ENCODE measurements at places on chromosomes 11 and 22. TPM values are rescaled to one million over a fixed set of nuclear protein-coding genes. Genes with fewer than 3 reads are reported as not detected.

VPREB1 gene
- not detected for total RNA-seq

- H3K4me3 ChIP-seq, result no peak overlapping the region
- H3K36me3 ChIP-seq, result no peaks in the 10 kb centered on the region
- peak; percentile 31 for DNase-seq
- no peaks in the 10 kb centered on the region for H3K27me3 ChIP-seq
- H3K27ac ChIP-seq, result peak overlapping the region; percentile 37
- peaks cover 15% of the 10 kb centered on the region for H3K4me1 ChIP-seq
These were observed 62.8 kb downstream of the AAMDC start for GRCh38 chr11:77883775-77884174.

- H3K4me3 ChIP-seq, result no peak overlapping the region
- H3K27ac ChIP-seq, result no peak overlapping the region
- no peaks in the 10 kb centered on the region for H3K27me3 ChIP-seq
- no peaks in the 10 kb centered on the region for H3K4me1 ChIP-seq
- H3K36me3 ChIP-seq, result no peaks in the 10 kb centered on the region
These were observed 1334.4 kb downstream of the LRRC4C start for GRCh38 chr11:40125054-40125453.

GRCh38 chr11:35735903-35736302 lies 73.3 kb downstream of the TRIM44 start:
- H3K27me3 ChIP-seq, result no peaks in the 10 kb centered on the region
- peaks cover 11% of the 10 kb centered on the region for H3K36me3 ChIP-seq
- H3K27ac ChIP-seq, result no peak overlapping the region
- no peaks in the 10 kb centered on the region for H3K4me1 ChIP-seq
- H3K4me3 ChIP-seq, result no peak overlapping the region
- no peak for DNase-seq

GRCh38 chr11:45165806-45166603 lies 19.6 kb downstream of the PRDM11 start:
- H3K36me3 ChIP-seq, result no peaks in the 10 kb centered on the region
- H3K4me1 ChIP-seq, result peaks cover 9% of the 10 kb centered on the region
- H3K27me3 ChIP-seq, result no peaks in the 10 kb centered on the region

- no peak for DNase-seq
- H3K4me3 ChIP-seq, result no peak overlapping the region
- H3K27me3 ChIP-seq, result peaks cover 40% of the 10 kb centered on the region
- H3K4me1 ChIP-seq, result no peaks in the 10 kb centered on the region
- H3K36me3 ChIP-seq, result no peaks in the 10 kb centered on the region
These were observed 75.7 kb downstream of the CDKN1C start for GRCh38 chr11:2809854-2810253.

DNA sequence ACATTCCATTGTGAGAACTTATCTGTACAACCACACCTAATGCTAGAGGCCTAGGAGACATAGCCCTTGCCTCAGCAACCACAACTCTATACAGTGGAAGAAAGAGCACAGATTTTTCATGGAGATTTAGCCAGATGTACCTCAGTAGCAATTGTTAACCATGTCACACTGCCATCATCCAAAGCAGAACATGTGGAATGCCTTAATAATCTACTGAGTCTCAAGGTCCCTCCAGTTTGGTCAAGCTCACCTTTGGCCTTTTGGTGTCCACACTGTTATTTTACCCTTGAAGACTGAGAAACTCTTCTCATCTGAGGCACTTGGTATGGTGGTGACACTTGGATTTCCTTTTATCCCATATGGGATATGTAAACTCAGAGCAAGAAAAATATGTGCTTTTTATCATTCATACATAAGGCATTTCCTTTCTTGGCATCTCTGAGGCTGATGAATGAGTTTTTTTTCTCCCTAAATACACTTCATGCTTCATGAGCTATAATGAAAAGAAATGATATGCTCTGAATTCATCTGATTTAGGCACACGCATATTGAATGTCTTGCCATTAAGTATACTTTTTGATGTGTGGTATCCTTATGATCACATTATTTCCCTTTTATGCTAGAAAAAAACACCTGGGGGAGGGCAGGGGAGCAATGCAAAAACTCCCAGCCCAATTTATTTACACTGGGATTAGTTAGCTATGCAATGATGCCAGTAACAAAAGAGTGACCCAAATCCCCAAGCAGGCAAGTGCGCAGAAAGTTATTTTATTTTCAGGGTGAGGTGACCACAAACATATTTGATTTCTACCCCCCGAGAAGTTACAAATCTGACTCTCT lies 63.3 kb upstream of the ME3 start:
- no peaks in the 10 kb centered on the region for H3K36me3 ChIP-seq
- H3K4me3 ChIP-seq, result peak overlapping the region; percentile 24
- peak overlapping the region; percentile 71 for H3K27ac ChIP-seq
- peak; percentile 79 for DNase-seq
- peaks cover 62% of the 10 kb centered on the region for H3K4me1 ChIP-seq
- H3K27me3 ChIP-seq, result no peaks in the 10 kb centered on the region

- H3K4me3 ChIP-seq, result no peak overlapping the region
- no peaks in the 10 kb centered on the region for H3K36me3 ChIP-seq
- DNase-seq, result no peak
- no peaks in the 10 kb centered on the region for H3K27me3 ChIP-seq
These were observed 207.6 kb downstream of the CWF19L2 start for GRCh38 chr11:107250017-107250416.

- peak overlapping the region; percentile 99 for H3K27ac ChIP-seq
- peaks cover 53% of the 10 kb centered on the region for H3K4me1 ChIP-seq
- DNase-seq, result peak; percentile 90
These were observed 64.3 kb upstream of the PPARA start for GRCh38 chr22:46085828-46086576.

DNA sequence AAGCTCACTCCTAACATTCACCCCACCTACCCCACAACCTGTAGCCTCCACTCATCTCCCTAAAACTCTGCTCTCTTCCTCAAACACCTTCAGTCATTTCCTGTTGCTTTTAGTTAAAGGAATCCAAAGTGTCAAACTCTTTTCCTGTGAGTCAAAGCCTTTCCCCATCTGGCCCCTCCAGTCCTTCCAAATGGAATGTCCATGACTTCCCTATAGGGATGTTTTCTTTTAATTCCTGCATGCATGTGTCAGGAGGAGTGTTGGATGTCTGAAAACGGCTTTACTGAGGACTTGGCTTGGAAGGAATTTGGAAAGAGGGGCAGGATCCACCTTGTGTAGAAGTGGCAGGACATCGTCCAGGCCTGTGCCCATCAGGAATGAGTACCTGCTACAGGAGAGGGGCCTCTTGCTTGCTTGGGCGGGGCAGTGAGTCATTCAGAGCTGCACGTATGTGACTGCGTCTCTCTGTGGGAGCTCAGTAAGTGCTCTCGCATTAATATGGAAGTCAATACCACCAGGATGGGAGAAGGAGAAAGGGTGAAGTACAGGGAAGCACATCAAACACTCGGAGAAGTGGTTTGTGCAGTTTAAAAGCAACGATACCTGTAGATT lies 491.9 kb downstream of the OPCML start:
- H3K4me1 ChIP-seq, result peaks cover 17% of the 10 kb centered on the region
- DNase-seq, result peak; percentile 61
- H3K36me3 ChIP-seq, result no peaks in the 10 kb centered on the region
- no peak overlapping the region for H3K27ac ChIP-seq
- H3K27me3 ChIP-seq, result peaks cover 6% of the 10 kb centered on the region

DNA sequence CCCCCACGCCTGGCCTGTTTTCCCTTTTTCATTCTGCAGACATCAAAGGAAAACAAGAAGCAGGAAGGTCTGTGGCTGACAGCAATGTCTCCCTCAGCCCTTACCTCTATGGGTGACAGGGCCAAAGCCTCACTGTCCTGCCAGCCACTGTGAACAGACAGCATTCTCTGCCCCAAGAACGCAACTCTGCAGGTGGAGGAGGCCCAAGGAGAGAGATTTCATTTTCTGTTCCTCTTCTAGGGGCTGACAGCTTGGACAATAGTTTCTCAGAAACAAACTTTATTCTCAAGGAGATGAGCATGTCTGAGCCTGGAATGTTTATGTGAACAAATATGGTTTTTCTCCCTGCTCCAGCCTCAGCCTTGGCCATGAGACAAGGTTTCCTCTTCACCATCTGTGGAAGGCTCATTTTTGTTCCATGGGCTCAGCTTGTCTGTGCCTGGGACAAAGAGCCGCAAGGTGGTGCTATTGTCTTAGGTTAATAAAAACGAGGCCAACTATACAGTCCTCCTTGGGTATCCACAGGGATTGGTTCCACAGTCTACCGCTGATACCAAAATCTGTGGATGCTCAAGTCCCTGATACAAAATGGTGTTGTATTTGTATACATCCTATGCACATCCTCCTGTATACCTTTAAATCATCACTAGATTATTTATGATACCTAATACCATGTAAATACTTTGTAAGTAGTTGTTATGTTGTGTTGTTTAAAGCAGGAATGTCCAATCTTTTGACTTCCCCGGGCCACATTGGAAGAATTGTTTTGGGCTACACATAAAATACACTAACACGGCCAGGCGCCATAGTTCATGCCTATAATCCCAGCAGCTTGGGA lies 5.8 kb downstream of the PIWIL3 start:
- no peak overlapping the region for H3K27ac ChIP-seq
- H3K27me3 ChIP-seq, result peaks cover 25% of the 10 kb centered on the region
- DNase-seq, result peak; percentile 69
- no peaks in the 10 kb centered on the region for H3K36me3 ChIP-seq
- H3K4me1 ChIP-seq, result no peaks in the 10 kb centered on the region

GRCh38 chr11:7016011-7016410 lies 4.1 kb downstream of the ZNF214 start:
- DNase-seq, result no peak
- no peaks in the 10 kb centered on the region for H3K27me3 ChIP-seq
- H3K4me3 ChIP-seq, result no peak overlapping the region
- no peak overlapping the region for H3K27ac ChIP-seq
- no peaks in the 10 kb centered on the region for H3K36me3 ChIP-seq

MAPK1 gene
- 72.3 TPM for total RNA-seq

GRCh38 chr11:69647761-69648497 lies 7.0 kb downstream of the CCND1 start:
- peak; percentile 23 for DNase-seq
- H3K27ac ChIP-seq, result peak overlapping the region; percentile 44
- no peak overlapping the region for H3K4me3 ChIP-seq
- H3K36me3 ChIP-seq, result peaks cover 77% of the 10 kb centered on the region
- no peaks in the 10 kb centered on the region for H3K27me3 ChIP-seq

DNA sequence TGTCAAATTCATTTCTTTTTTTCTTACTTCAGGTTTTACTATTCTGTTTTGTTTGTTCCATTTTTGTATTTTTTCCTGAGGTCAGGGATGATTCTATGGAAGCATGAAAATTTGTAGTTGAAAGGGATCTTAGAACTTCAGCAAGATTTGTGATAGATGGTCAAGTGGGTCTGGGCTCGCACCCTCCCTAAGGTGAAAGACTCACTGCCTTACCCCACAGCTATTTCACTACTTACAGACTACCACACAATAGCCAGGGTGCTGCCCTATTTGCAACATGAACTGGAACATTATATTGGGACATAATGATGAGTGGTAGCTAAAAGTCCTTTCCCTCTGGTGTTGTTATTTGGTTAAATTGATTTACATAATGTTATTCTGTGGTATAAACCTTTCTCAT lies 62.6 kb downstream of the MAML2 start:
- H3K27ac ChIP-seq, result peak overlapping the region; percentile 75
- H3K36me3 ChIP-seq, result no peaks in the 10 kb centered on the region
- peaks cover 42% of the 10 kb centered on the region for H3K4me1 ChIP-seq
- H3K4me3 ChIP-seq, result no peak overlapping the region

C11orf91 gene
- total RNA-seq, result not detected

GRCh38 chr11:6576471-6577373 lies 26.7 kb downstream of the RRP8 start:
- peaks cover 33% of the 10 kb centered on the region for H3K4me1 ChIP-seq
- peak overlapping the region; percentile 40 for H3K27ac ChIP-seq
- peak overlapping the region; percentile 4 for H3K4me3 ChIP-seq
- H3K27me3 ChIP-seq, result no peaks in the 10 kb centered on the region
- no peaks in the 10 kb centered on the region for H3K36me3 ChIP-seq

DNA sequence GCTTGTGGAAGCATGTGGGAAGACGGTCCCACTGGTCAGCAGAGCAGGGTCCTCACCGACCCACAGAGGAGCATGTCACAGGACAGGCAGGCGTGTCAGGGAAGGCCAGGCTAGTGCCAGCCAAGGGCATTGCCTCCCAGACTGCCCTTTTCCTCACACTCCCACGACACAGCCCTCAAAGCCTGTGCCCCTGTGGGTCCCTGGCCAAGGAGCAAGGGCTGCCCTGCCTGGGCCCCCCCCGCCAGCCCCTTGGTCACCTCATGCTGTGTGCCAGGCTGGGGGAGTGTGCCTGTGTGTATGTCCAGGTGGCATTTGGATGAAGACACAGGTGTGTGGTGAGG lies 74.7 kb downstream of the MED15 start:
- no peaks in the 10 kb centered on the region for H3K4me1 ChIP-seq
- H3K27ac ChIP-seq, result no peak overlapping the region
- no peak overlapping the region for H3K4me3 ChIP-seq
- no peaks in the 10 kb centered on the region for H3K27me3 ChIP-seq

- peak; percentile 89 for DNase-seq
- H3K4me3 ChIP-seq, result no peak overlapping the region
- H3K27ac ChIP-seq, result peak overlapping the region; percentile 35
- H3K36me3 ChIP-seq, result no peaks in the 10 kb centered on the region
These were observed 1.7 kb upstream of the RHOD start for GRCh38 chr11:67054836-67055523.

DNA sequence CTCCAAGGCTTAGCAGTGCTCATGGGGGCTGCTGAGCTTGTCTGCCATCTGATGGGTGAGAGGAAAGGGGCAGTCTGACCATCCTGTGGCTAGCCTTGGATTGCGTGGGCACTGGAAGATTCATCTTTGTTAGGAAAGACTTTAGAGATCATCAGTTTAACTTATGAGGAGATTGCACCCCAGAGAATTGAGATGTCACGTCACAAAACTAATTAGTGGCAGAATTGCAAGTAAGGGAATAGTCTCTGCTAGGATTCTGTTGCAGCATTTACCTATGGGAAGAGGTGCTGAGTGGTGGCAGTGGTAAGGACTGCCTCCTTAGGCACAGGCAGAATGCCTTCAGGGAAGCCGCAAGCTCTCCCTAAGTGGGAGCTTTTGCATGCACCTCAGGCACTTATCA lies 42.8 kb upstream of the HSPA8 start:
- peaks cover 8% of the 10 kb centered on the region for H3K36me3 ChIP-seq
- H3K4me3 ChIP-seq, result no peak overlapping the region
- H3K4me1 ChIP-seq, result peaks cover 57% of the 10 kb centered on the region
- DNase-seq, result no peak

- no peaks in the 10 kb centered on the region for H3K4me1 ChIP-seq
- H3K4me3 ChIP-seq, result peak overlapping the region; percentile 65
- peaks cover 4% of the 10 kb centered on the region for H3K27me3 ChIP-seq
- H3K36me3 ChIP-seq, result no peaks in the 10 kb centered on the region
- peak; percentile 77 for DNase-seq
These were observed 20.1 kb downstream of the ADA2 start for GRCh38 chr22:17199003-17199731.

- H3K36me3 ChIP-seq, result no peaks in the 10 kb centered on the region
- peaks cover 28% of the 10 kb centered on the region for H3K4me1 ChIP-seq
- no peak overlapping the region for H3K4me3 ChIP-seq
- DNase-seq, result peak; percentile 51
These were observed 34.9 kb downstream of the MAPK1 start for GRCh38 chr22:21832291-21833290.

DNA sequence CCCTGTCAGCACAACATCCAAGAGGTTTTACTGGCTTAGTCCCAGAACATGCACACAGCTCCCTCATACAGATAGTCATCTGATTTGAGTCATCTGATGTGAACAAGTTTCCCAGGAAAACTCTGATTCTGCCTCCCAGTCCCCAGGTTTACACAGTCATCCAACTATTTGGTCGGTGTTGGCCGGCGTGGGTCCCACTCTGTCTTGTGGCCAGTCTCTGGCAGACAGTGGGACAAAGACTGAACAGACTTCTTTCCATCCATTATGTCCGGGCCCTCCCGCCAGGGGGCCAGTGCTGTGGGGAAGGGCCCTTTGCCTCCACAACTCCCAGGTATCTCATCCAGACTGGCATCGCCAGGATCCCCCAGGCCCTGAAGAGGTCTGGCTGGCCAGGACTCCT lies 60.0 kb downstream of the BTG4 start:
- H3K36me3 ChIP-seq, result no peaks in the 10 kb centered on the region
- peak; percentile 76 for DNase-seq
- H3K27ac ChIP-seq, result no peak overlapping the region
- no peak overlapping the region for H3K4me3 ChIP-seq
